ENCODE measurements at places on chromosomes 3 and 15. TPM values are rescaled to one million over a fixed set of nuclear protein-coding genes. Genes with fewer than 3 reads are reported as not detected.

The CHRM5 gene
- under 0.01 TPM for total RNA-seq

The HHLA2 gene
- 0.09 TPM for total RNA-seq

The GP5 gene
- under 0.01 TPM for total RNA-seq

The BRK1 gene
- total RNA-seq: 131 TPM

The GALK2 gene
- total RNA-seq: 86.6 TPM

The TM6SF1 gene
- 2.0 TPM for total RNA-seq

The PLCB2 gene
- under 0.01 TPM for total RNA-seq

The DLEC1 gene
- 0.09 TPM for total RNA-seq

The SPTSSB gene
- total RNA-seq: under 0.01 TPM

The C2CD4A gene
- not detected for total RNA-seq

The BTLA gene
- 0.16 TPM for total RNA-seq

The SLITRK3 gene
- not detected for total RNA-seq

The MRAS gene
- 29.1 TPM for total RNA-seq

The GPR160 gene
- not detected for total RNA-seq

The CCK gene
- 43.5 TPM for total RNA-seq

The SNX22 gene
- total RNA-seq: 0.26 TPM

The BCL6 gene
- total RNA-seq: 15.9 TPM

The KLHL40 gene
- not detected for total RNA-seq

The HRH1 gene
- 38.1 TPM for total RNA-seq

The FGF12 gene
- total RNA-seq: not detected

The SNURF gene
- total RNA-seq: 257 TPM

The PLXND1 gene
- total RNA-seq: 65.5 TPM

The SLC6A20 gene
- total RNA-seq: not detected

All from bronchial smooth muscle cell (primary cell).